ENCODE measurements at places on chromosomes 1 and 21.

GRCh38 chr1:109193653-109194590 lies 19.8 kb upstream of the SARS1 start:
- no peak for DNase-seq

DNA sequence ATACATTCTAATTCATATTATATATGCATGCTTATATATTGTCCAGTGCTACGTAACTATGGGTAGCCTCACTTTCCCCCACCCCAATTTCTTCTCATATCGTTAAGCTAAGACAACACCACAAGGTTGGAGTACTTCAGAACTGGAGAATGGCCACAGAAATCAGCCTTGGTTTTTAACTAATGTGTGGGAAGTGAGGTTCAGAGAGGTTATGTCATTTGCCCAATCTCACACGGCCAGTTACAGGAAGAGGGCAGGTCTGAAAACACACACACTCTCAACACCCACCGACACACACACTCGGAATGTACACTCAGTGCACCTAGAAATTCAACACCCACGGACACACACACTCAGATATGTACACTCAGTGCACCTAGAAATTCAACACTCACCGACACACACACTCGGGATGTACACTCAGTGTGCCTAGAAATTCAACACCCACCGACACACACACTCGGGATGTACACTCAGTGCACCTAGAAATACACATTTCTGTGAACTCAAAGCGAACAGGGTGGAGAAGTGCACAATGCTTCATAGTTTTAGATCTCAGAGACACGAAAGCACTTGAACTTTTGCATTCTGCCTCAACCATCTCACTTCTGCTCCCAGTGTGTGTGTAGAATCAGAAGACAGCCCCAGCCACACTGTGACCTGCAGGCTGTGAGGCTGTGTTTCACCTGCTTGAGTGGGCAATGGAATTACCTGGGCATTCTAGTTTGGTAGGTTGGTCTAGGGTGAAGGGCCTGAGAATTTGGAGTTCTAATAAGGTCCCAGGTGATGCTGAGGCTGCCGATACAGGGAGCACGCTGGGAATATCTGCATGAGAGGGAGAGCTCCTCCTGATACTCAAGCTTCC lies 170.4 kb downstream of the CLIC6 start:
- no peak for DNase-seq

- DNase-seq, result no peak
These were observed 853 bp upstream of the DOP1B start for GRCh38 chr21:36155603-36156338.

GRCh38 chr1:217924924-217925323 lies 293.8 kb downstream of the SPATA17 start:
- DNase-seq, result no peak

- DNase-seq, result no peak
These were observed 2.3 kb downstream of the PAX7 start for GRCh38 chr1:18632783-18633421.
